ENCODE measurements at places on chromosomes 7 and 10.

DNA sequence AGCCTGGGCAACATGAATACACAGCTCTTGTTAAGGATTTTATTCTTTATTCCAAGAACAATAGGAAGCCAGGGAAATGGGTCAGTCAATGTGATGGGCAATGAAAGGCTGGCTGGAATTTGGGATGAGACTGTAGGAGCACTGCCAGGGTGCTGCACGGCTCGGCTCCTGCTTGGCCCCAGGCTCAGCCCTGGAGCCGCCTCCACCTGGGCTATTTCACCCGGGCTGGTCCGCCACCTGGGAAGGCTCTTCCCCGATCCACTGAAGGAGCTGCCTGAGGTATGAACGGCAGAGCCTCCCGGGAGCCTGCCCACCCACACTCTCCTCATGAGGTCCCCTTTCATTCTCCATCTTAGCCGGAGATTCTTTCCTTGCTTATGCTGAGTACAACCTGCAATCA, 80.4 kb upstream of the KMT2C start:
- DNase-seq, result no peak

DNA sequence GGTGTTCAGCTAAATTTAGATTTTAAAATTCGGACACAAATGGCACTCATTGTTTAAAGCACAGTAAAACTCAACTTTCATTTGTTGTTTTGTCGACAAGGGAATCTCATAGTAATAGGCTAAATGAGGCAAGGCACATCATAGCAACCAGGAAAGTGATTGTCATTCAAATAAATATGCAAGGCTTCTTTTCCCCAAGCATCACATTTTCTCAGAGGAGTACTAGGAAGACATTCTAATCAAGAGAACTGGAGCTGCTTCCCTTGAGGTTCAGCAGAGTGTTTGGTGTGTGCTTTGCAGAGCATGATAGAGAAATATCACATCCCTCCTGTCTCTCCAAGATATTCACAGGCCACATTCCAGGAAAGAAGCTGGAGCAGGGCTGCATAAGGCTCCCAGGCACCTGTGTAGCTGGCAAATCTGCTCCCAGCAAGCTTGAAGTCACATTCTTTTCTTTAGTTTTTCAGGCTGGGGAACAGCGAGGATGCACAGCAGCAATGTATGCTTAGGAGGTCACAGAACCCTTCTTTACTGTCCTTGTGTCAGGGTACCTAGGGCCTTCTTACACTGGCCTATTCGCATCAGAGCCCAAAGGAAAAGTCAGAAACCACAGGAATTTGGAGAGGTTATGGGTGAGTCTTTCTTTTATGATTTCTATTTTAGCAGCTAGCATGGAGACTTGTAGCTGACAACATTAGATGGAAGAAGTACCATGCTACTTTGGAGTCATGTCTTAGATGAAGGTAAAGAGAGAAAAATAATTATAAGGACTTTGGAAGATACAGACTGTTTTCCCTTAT, 95.9 kb upstream of the HDAC9 start:
- DNase-seq, result no peak

- DNase-seq, result no peak
Measured at GRCh38 chr7:92813390-92814024, 22.9 kb downstream of the CDK6 start.

DNA sequence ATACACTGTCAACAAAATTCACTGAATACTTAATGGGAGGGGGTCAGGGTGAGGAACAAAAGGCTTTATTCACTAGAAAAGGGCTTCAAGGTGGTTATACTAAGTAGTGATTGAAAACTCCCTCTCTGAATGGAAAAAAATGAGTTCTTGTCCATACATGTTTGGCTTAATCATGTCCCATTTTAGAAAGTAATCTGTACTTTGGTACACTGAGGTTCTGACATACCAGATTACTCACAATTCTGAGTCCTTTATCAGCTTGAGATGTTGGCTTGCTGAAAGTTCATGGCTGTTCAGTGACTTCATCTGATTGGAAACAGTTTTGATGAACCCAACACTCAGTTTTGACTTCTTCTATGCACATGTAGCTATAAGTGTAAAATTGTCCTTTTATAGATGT, 12.8 kb upstream of the NOBOX start:
- DNase-seq, result no peak

DNA sequence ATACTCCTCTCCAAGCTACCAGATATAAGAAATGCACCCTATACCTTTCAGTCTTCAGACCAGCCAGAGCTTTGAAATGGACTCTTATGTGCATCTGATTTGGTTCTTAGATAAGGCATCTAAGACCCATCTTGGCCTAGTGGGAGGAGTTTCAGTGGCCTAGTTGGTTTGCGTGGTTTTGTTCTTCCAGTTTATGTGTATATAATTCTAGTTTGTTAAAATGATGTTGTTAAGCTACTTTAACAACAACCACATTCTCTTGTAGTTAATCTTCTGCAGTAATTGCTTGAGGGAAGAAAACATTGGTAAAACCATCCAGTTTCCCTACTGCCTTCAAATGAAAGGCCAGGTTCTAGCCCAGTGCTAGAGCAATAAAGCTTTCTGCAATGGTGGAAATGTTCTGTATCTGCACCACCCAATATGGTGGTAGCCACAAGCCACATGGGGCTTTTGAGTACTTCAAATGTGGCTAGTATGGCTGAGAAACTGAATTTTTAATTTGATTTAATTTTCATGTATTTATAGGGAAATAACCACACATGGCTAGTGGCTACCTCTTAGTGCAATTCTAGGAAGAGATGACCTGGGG, 66.3 kb downstream of the KLHDC10 start:
- no peak for DNase-seq

GRCh38 chr10:113594652-113595051, 41.8 kb downstream of the HABP2 start:
- no peak for DNase-seq
